Posterior cingulate gyrus (tissue), 11 donors: ENCODE measurements at places on chromosomes 5 and 9.

GRCh38 chr9:134539586-134540194 is 101.9 kb upstream of the COL5A1 start:
- DNase-seq: no peak

DNA sequence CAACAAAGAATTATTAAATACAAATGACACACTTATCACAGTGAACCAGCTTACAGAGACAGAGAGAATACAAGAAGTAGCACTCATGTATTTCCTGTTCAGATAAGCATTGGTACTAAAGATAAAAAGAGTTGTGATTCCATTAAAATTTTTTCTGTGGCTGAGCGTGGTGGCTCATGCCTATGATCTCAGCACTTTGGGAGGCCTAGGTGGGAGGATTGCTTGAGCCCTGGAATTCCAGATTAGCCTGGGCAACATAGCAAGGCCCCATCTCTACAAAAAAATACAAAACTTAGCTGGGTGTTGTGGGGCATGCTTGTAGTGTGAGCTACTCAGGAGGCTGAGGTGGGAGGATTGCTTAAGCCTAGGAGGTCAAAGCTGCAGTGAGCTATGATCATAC is 32.9 kb downstream of the FCHO2 start:
- no peak for DNase-seq

DNA sequence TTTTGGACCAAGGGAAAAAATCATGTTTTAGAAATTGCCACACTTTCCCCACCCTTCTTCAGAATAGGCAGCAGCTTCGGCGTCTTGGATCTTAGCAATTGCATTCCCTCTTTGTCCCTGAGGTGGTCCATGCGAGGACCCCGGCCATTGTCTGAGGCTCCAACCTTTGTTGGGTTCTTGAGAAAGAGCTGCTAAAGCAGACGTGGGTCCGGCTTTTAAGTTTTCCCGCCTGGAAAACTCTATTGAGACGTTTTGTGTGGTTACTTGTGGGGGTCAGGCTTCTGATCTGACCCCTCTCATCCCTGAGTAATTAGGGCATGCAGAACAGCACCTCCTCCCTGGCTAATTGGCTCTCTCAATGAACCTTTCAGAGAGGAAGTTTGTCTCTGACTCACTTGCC is 509.6 kb upstream of the TNC start:
- DNase-seq: no peak

DNA sequence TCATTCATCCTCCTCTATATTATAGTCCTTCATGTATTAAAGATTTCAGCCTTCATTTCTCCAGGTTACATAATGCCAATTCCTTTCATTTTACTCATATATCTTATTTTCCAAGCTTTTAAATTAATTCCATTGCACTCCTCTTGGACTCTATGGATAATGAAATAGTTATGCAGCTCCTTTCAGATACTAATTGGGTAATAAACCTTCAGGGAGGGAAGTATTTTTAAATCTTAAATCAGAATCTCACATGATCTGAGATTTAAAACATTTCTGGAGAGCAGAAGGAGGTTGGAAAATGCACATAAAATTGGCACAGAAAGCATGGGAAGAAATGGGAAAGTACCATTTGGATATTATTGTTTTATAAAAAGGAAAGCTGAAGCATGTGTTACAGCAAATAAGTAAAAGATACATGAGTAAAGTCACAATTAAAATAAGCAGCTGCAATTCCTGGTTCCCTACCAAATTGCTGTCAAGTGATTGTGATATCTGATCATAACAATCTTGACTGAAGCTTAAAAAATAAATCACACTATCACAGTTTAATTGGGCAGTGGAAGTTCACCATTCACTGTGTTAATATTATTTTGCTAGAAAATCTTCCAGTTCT is 257.9 kb upstream of the NREP start:
- DNase-seq: no peak

- no peak for DNase-seq
These were observed 15.0 kb downstream of the HMHB1 start for GRCh38 chr5:143826951-143827444.

GRCh38 chr5:20590356-20590755 is 602.4 kb upstream of the CDH18 start:
- no peak for DNase-seq
